Stimulated activated CD8-positive, alpha-beta memory T cell treated with anti-CD3 and anti-CD28 coated beads, Interleukin-15, amount 100 ng/mL, for 1 hour (primary cell): ENCODE measurements at places on chromosomes 2 and 18.

- DNase-seq: no peak
Observed at GRCh38 chr2:80363330-80363729, 58.8 kb upstream of the LRRTM1 start.

- no peak for DNase-seq
Observed at GRCh38 chr2:8487461-8487932, 194.4 kb upstream of the ID2 start.

GRCh38 chr18:41674506-41674905 lies 280.5 kb upstream of the PIK3C3 start:
- DNase-seq: no peak

GRCh38 chr2:206004004-206004693 lies 81.8 kb downstream of the INO80D start:
- DNase-seq: no peak

DNA sequence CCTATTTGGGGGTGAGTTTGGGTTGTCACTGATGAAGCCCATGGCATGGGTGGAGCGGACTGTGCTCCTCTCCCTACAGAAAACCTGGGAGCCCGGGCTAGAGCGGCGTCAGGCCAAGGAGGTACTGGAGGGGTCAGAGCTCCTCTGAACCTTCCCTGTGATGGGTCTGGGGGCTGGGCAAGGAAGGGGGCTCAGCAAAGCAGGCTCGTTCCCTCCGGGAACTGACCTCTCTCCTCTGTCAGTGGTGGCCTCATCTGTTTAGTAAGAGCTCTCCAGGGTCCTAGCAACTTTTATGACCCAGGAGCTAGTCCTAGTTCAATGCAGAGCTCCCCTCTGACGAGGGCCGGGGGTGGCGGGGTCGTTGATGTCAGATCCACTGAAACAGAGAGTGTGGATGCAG lies 62.4 kb upstream of the OTOF start:
- DNase-seq: no peak

GRCh38 chr2:163884416-163884815 lies 148.6 kb upstream of the FIGN start:
- no peak for DNase-seq

GRCh38 chr2:61898810-61899209 lies 6.7 kb upstream of the COMMD1 start:
- DNase-seq: no peak

GRCh38 chr2:40096360-40096759 lies 317.3 kb upstream of the THUMPD2 start:
- DNase-seq: no peak

DNA sequence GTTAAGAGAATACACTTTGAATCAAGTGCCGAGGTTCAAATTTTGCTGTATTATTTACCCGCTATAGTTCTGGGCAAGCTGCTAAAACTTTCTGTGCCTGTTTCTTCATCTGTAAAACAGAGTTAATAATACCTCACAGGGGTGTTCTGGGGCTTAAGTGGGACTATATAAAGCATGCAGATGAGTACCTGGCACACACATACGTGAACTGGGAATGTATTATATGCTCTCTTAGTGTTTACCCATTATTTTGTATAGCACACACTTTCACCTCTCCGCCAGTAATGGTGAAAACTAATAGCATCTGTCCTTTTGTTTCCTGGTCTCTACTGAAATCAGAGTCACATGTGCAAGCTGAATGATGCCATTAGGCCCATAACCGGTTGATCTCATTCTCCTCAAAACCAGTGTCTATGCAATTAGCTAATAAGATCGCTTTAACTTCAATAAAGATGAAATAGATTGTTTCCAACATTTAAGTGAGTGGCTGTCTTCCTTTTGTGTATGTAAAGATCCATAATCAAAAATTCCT lies 3.8 kb upstream of the CDKL4 start:
- no peak for DNase-seq

DNA sequence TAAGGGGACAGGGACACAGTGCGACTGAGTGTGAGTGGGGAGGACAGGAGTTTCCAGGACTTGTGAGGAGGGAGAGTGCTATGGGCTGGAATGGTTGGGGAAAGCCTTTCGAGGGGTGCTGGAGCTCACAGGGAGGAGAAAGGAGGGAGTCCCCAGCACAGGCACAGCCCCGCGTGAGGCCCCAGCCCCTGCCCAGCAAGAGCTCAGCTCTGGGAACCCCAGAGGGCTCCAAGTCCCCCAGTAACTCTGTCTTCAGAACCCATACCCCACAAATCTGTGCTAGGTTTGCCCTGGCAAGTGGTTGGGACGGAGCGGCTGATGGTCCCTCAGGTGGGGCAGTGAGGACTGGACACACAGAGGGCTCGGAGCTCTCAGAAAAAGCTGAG lies 75.4 kb downstream of the SFXN5 start:
- no peak for DNase-seq

DNA sequence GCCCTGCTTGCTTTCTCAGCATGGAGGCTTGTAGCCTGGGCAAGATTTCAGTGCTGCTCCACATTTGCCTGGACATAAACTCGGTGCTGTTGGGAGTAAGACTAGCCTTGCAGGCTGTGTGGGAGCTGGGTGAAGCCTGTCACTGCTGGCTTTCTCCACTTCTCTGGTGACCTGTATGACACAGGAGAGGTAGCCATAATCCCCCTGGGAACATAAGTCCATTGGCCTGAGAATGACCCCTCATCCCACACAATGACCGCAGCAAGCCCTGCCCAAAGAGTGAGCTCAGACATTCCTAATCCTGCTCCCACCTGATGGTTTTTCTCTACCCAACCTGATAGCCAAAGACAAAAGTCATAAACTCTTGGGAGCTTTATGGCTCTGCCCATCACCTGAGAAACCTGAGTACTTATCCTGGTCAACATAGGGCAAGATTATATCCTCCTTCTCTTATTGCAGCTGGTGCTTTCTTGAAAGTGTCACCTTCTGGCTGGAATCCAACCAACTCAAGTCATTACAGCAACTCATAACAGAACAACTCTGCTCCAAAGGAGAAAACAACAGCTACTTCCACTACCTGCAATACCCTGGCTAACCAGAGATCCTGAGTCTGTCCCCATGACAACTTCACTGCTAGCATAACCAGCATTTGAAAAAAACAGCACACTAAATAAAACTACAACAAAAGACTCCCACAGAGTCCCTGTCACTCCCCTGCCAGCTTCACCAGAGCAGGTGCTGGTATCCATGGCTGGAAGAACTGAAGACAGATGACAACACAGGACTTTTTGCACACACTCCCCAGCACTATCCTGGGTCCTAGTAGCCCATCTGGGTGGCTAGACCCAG lies 834.4 kb upstream of the DDX18 start:
- DNase-seq: no peak

DNA sequence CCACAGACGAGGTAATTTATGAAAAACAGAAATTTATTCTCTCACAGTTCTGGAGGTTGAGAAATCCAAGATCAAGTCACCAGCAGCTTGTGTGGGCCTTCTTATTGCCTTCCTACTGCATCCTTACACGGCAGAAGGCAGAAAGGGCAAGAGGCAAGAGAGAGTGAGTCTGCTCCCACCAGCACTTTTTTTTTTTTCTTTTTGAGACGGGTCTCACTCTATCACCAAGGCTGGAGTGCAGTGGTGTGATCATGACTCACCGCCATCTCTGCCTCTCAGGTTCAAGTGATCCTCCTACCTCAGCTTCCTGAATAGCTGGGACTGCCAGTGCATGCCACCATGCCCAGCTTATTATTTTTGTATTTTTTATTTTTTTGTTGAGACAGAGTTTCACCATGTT lies 78.5 kb upstream of the HK2 start:
- DNase-seq: no peak

DNA sequence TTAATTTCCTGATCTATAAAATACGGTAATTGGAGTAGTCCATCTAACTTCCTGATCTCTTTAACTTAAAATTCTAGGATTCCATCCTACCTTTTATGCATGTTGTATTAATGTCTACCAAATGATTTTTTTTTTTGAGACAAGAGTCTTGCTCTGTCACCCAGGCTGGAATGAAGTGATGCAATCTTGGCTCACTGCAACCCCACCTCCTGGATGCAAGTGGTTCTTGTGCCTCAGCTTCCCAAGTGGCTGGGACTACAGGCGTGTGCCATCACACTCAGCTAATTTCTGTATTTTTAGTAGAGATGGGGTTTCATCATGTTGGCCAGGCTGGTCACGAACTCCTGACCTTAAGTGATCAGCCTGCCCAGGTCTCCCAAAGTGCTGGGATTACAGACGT lies 47.8 kb downstream of the CFAP36 start:
- no peak for DNase-seq

GRCh38 chr18:4549164-4549872 lies 94.2 kb upstream of the DLGAP1 start:
- DNase-seq: no peak

DNA sequence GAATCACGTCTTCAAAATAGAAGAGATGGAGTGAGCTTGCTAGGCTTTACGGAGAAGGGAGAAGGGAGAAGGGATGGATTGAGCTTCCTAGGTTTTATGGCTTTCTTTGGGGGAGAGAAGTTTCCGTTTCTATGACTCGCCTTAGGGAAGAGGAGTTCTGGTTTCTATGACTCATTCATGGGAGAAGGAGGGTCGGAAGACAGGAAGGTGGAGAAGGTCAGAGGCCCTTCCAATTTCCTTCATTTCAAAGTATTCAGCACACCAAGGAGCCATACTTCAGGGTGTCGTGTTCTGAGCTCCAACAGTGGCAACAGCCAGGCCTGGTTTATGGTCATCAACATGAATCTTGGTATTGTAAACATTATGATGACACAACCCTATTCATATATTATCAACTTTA lies 284.7 kb upstream of the VWC2L start:
- no peak for DNase-seq

DNA sequence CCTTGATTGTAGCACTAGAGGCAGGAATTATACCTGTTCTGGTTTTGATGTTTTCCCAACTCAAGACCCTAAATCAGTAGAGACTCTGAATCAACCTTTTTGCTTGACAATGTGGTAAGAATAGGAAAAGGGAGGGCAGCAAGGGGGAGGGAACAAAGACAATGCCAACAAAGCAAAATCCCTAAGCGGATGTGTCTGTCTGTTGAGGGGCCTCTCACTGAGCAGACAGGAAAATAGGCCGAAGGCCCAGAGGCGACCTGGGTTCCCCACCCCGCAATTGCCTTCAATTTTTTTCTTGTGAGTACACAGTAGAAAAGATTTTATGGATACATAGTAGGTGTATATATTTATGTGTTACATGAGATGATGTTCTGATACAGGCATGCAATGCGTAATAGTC lies 75.6 kb downstream of the MAP4K4 start:
- no peak for DNase-seq

DNA sequence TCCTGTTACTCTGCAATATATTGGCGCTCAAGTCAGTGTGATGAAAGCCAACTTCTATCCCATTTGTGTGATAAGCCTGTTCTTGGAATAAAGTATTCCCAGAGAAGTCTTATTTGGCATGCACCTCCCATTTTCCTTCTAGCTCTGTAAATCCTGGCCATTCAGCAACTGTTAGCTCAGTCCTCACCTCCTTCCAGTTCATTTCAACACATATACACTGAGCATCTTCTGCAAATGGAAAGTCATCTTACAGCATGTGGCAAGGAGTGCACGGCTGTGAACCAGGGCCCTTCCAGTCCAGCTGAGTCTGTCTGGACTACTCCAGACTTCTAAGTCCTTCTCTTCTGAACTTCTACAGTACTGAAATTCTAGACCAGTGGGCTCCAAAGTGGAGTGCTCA lies 53.1 kb downstream of the SPATS2L start:
- no peak for DNase-seq

GRCh38 chr2:239250216-239251081 lies 150.4 kb downstream of the HDAC4 start:
- no peak for DNase-seq

GRCh38 chr2:138630164-138630563 lies 128.6 kb downstream of the SPOPL start:
- no peak for DNase-seq

DNA sequence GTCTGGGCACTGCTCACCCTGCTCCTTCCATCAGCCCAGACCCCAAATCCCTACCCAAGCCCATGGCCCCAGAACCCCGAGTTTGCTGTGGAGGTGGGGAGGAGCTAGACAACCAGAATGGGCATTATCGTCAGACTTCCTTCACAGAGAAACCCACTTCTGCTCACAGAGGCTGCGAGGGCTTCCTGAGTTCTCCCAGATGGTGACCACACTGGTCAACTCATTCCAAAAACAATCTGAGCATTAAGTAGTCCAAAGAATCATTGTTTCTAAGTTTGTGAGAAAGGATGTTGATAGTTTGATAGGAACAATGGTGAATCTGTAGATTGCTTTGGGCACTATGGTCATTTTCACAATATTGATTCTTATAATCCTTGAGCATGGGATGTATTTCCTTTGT lies 60.2 kb downstream of the LRRC30 start:
- DNase-seq: no peak

GRCh38 chr2:169664600-169664977 lies 29.6 kb downstream of the CFAP210 start:
- no peak for DNase-seq

- DNase-seq: no peak
Observed at GRCh38 chr18:78080081-78080480, 830.4 kb downstream of the GALR1 start.

DNA sequence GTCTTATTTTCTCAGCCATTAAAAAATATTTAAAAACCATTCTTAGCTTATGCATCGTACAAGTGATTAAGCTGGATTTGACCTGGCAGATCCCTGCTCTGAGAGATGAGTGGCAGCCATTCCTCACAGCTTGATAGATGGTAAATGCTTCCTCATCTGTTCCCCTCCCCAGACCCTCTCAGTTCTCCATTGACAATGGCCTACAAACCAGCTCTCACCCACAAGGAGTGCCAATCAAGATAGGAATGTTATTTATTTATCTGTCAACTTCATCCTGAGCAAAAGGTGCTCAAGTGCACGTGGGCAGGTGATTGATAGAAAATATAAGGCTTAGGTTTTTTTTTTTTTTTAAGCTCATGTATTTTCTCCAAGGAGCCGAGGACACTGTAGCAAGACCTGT lies 98.7 kb upstream of the FAM136A start:
- no peak for DNase-seq

DNA sequence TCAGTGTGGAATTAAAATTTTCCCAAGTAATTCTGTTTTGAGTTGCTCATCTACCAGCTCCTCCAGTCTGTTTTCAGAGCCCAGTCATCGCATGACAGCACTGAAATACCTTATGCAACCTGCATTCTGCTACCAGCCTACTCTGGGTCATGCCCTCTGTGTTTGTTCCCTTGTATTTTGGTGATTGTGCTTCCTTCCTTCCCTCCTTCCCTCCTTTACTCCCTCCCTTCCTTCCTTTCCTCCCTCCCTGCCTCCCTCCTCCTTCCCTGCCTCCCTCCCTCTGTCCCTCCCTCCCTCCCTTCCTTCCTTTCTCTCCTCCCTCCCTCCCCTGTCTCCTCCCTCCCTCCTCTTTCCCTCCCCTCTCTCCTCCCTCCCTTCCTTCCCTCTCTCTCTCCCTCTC lies 289.6 kb downstream of the CDH2 start:
- DNase-seq: no peak
